ENCODE measurements at places on chromosomes 13 and 19.

- DNase-seq = no peak
Observed at GRCh38 chr13:45196622-45197021, 4.2 kb downstream of the KCTD4 start.

DNA sequence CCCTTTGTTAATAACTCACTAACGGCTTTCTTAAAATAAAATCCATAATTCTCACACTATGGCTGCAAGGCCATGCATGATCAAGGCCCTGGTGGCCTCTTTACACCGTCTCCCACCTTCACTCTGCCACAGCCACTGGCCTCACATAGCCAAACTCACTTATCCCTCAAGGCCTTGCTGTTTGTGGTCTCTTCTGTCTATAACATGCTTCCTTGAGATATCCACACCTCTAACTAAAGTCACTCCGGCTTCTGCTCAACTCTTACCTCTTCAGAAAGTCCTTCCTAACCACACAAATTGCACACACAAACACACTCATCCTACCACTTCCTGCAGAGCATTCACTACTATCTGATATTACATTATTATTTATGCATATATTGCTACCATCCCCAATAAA lies 262.5 kb downstream of the DIAPH3 start:
- DNase-seq = no peak

- DNase-seq = no peak
Observed at GRCh38 chr19:58548859-58549663, 5.2 kb downstream of the TRIM28 start.

GRCh38 chr19:5652261-5652660 lies 28.1 kb downstream of the MICOS13 start:
- DNase-seq = no peak

GRCh38 chr13:74575729-74576125 lies 441.5 kb upstream of the KLF12 start:
- peak; percentile 32 for DNase-seq

DNA sequence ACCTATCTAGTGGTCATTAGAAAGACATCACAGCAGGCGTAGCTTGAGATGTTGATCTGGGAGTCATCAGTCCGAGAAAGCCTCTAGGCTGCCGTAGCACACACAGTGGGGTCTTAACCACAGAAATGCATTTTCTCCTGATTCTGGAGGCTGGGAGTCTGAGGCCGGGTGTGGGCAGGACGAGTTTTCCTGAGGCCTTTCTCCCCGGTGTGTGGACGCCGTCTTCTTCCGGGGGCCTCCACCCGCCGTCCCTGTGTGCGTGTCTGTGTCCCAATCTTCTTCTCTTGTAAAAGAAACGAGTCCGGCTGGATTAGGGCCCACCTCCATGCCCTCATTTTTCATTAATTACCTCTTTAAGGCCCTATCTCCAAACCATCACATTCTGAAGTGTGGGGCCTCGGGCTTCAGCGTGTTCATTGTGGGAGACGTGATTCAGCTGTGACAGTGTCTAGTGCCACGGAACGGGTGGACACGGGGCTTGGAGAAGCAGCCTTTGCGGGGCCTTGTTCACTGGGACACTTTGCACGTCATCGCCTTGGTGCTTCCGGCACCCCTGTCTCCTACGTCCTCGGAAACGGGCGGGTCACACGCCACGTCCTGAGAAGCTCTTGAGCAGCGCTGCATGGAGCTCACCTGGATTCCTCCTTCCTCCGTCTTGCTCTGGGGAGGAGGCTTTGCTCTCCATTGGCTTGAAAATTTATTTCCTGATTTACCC lies 208.9 kb upstream of the SOX1 start:
- no peak for DNase-seq

DNA sequence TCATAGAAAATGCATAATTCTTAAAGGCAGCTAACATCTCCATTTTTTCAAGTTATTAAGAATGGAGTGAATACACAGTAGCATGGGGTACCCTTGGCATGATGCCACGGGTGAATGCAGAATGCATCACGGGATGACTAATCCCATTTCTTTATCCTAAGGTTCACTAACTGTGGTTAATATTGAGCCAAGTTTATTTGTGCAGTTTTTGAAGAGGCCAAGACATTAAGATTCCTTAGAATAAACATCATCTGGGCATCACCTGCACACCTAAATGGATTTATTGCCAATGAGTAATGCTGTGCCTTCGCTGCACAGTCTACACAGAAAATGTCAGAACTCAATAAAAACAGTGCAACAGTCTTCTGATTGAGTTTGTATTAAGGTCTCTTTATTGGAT lies 333.1 kb downstream of the GPC6 start:
- DNase-seq = no peak

DNA sequence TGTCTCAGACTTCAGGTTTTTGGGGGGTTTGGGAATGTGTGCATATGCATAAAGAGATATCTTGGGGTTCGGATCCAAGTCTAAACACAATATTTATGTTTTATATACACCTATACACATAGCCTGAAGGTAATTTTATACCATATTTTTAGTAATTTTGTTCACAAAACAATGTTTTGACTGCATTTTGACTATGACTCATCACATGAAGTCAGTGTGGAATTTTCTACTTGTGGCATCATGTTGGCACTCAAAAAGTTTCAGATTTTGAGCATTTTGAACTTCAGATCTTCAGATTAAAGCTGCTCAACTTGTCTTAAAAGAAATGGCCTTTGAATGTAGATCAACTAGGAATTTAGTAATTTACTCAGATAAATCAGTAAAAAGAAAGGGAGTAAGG lies 712.9 kb upstream of the GPC6 start:
- no peak for DNase-seq

DNA sequence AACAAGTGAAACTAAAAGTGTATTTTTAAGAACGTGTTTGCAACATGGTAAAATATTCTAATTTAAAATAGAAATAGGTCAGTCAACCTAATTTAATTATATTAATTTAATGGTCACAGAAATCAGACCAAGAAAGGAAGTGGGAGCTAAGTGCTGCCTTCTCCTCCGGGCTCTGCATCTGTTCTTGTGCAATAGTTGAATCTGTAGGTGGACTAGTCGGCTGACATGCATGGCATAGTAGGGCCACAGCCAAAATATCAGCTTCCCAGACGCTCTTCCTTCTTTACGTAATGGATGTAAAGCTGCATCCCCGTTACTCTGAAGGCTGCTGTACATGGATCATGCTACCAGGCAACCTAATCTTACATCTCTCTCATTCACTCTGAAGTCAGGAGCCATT lies 47.3 kb downstream of the COL4A1 start:
- DNase-seq = no peak

DNA sequence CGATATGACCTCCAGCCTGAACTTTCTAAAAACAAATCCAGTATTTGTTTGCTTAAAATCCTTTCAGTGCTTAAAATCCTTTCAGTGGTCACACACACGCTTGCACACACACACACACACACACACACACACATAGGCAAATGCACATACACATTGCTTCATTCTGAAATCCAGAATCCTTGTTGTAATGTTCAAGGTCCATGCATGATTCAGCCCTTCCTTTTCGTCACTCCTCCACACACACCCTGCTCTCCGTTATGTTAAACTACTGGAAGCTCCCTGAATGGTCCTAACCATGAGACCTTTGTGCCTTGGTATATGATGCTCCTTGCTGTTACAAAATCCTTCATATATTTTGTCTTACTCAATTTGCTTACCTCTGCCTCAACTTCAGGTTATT lies 44.9 kb downstream of the SERTM1 start:
- no peak for DNase-seq

DNA sequence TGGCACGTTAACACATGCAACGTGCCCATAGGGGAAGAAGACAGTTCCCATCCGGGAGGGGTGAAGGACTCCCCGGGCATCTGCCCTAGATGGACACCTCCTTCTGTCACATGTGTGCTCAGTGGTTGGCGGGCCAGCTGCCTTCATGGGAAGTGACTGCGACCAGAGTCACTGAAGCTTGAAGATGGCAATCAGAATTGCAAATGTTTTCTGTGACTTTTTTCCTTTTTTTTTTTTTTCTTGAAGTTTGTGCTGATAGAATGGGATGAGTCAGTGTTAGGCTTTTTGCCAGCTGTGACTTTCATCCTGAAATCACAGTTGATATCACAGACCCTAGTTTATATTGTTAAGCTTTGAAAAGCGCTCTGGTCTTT lies 109.2 kb upstream of the MCF2L start:
- DNase-seq = no peak

DNA sequence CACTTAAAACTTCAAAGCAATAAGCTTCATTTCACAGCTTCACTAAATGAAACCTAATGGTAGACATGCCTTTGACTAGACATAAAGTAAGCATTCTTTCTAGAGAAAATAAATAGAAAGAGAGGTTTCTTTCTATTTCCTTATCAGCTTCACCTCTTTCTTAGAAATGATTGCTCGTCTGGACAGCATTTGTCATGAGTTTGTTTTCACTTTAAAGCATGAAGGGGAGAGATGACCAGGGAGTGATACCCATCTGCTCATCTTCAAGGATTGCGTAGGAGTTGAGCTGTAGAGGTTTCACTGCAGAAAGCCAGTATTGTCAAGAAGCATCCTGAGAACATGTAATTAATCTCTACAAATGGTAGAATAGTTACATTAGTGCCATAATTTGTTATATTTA lies 61.3 kb downstream of the COL4A2 start:
- no peak for DNase-seq

GRCh38 chr13:78826312-78826711 lies 167.4 kb upstream of the OBI1 start:
- no peak for DNase-seq

DNA sequence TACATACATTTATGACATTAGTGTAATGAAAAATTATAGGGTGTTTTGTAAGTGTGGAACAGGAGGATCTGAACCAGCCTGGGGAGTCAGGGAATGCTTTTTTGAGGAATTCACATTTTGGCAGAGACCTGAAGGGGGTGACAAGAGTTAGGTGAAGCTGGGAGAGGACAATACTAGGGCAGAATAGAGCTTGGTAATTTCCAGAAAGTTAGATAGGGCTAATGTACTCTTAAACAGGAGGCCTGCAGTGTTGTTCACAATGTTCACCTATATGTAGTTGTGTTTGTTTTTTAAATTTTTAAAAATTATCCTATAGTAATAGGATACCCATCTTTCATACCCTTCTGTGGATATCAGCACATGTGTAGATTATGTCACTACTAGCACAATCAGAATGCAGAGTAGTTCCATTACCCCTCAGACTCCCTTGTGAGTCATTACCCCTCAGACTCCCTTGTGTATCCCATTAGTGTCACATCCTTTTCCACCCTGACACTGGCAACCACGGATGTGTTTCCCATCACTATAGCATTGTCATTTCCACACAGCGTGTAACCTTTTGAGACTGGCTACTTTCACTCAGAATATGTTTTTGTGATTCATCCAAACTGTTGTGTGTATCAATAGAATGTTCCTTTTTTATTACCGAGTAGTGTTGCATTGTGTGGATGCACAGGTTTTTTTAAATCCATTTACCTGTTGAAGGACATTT lies 43.1 kb downstream of the PCCA start:
- no peak for DNase-seq

GRCh38 chr13:89514534-89515312 lies 1832.8 kb upstream of the MIR17HG start:
- no peak for DNase-seq

DNA sequence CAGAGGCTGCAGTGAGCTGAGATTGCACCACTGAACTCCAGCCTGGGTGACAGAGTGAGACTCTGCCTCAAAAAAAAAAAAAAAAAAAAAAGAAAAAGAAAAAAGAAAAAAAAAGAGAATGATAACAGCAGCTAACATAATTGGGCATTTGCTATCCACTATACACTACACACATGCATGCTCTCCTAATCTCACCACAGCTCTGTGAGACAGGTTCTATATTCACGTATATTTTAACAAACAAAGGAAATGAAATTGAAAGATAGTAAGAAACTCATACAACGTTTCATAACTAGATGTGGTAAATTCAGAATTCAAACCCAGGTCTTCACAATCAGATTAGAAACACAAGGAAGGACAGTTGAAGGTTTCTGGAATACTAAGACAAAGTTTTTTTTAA lies 265.7 kb downstream of the DIAPH3 start:
- no peak for DNase-seq

GRCh38 chr13:76828316-76828741 lies 57.9 kb downstream of the KCTD12 start:
- no peak for DNase-seq

GRCh38 chr13:113400621-113401451 lies 36.9 kb upstream of the GRTP1 start:
- DNase-seq = no peak

- DNase-seq = no peak
Observed at GRCh38 chr13:39374741-39375189, 228.2 kb downstream of the LHFPL6 start.

- no peak for DNase-seq
Observed at GRCh38 chr19:36257520-36257876, 42.6 kb downstream of the ZNF146 start.

DNA sequence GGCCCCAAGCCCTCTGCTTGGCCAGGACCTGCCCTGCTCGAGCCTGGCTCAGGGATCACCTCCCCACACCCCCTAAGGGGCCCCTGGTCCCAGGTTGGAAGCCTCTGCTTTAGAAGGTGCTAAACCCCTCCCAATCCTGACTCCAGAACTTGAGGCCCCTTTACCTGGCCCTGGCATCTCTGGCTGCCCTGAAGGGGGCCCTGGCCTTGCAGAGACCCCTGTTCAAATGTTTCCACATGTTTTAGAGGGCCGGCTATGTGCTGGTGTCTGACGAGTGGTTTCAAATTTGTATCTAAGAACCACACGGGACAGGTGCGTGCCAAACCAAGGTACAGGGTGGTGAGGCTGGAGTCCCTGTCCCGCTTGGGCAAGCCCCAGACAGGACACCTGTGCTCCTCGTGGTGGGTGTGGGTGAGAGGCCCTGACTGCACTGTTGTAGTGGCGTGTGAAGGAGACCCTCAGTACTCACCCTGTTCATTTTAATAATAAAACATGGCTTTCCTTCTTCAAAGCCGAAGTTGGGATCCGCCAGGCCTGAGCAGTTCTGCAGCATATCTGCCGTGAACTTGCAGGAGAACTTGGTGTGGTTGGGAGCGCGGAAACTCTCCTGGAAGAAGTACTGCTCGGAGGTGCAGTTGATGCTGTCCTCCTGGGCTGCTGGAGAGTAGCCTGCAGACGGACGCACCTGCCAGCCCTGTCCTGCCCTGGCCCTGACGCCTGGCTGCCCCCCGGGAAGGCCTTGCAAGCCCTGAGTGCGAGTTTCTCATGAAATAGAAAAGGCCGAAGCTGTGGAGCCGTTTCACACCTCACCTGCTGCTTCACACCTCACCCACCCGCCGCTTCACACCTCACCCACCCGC lies 5.4 kb downstream of the ATP4B start:
- DNase-seq = no peak

GRCh38 chr13:67097892-67098452 lies 132.2 kb downstream of the PCDH9 start:
- DNase-seq = no peak

DNA sequence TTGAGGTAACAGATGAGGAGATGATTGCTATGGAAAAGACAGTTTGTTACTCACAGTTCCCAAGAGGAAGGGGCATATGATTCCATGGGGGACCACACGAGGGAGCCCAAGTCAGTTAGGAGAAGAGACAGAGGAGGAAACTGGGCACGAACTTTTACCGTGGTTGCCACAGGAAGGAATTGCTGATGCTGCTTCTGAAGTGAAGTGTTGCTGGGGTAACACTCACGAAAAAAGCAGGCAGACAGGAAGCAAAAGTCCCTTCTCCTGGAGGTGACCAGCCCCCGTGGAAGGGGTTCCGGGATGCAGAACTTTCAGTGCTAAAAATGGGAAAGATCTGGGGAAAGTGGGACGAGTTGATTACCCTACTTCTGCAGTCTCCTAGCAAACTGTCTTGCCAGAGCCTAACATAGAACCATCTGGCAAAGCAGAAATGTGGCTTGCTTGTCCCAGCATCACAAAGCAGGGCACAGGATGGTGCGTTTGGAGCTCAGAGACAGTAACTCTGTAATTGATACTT lies 35.4 kb upstream of the MAP3K10 start:
- no peak for DNase-seq

Measured in thoracic aorta (tissue), 2 donors.